ENCODE measurements at places on chromosomes 11 and 22.

DNA sequence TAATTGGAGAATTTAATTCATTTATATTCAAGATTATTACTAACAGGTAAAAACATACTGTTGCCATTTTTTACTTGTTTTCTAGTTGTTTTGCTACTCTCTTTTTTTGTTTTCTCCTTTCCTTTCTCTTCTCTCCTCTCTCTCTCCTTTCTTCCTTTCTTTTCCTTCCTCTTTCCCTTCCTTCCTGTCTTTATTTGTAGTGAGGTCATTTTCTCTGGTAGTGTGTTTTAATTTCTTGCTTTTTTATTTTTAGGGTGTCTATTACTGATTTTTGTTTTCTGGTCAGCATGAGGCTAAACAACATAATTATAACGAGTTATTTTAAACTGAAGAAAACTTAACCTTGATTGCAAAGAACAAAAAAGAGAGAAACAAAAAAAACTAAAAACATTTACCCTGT lies 112.4 kb upstream of the SERPIND1 start:
- no peak for DNase-seq
- no peak overlapping the region for H3K27ac ChIP-seq
- H3K4me1 ChIP-seq: no peaks in the 10 kb centered on the region
- no peaks in the 10 kb centered on the region for H3K27me3 ChIP-seq
- no peaks in the 10 kb centered on the region for H3K36me3 ChIP-seq

DNA sequence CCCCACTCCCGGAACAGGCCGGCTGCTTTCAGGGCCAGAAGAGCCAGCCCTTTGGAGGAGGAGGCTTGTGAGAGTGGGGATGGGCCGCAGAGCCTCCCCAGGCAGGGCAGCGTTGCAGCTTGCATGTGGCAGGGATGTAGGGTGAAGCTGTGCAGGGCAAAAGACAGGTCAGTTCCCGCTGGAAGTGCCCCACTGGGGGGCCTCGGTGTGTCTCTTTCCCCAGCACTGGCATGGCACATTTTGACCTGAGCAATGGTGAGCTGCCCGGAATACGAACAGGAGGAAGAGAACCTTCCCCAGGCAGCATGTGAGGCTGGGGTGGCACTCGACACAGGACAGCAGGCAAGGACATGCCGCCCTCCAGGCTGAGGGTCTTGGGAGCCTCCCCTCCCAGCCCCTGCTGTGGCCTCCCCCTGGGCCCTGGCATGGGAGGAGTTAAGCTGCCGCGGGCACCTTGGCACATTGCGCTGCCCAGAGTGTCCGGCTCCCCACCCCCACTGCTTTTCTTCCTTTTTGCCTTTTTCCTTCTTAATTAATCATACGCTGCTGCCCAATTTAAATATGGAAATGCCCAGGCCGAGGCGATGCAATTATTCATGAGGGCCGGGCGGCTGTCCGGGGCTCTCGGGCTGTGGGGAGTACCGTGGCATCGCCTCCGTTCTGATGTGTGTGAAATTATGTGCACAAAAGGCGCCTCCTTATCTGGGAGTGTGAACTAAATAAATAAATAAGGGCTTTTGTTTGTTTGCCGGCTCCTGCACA lies 76.0 kb upstream of the WNT7B start:
- DNase-seq: peak; percentile 51
- H3K27me3 ChIP-seq: no peaks in the 10 kb centered on the region
- H3K27ac ChIP-seq: peak overlapping the region; percentile 62
- H3K4me1 ChIP-seq: peaks cover 24% of the 10 kb centered on the region
- H3K4me3 ChIP-seq: peak overlapping the region; percentile 54
- no peaks in the 10 kb centered on the region for H3K36me3 ChIP-seq

GRCh38 chr11:106706355-106706754 lies 311.9 kb downstream of the GUCY1A2 start:
- peak; percentile 86 for DNase-seq
- H3K36me3 ChIP-seq: no peaks in the 10 kb centered on the region
- H3K27ac ChIP-seq: no peak overlapping the region
- H3K4me3 ChIP-seq: no peak overlapping the region
- H3K27me3 ChIP-seq: no peaks in the 10 kb centered on the region
- no peaks in the 10 kb centered on the region for H3K4me1 ChIP-seq

GRCh38 chr11:119377112-119377901 lies 4.2 kb downstream of the USP2 start:
- no peak overlapping the region for H3K4me3 ChIP-seq
- peaks cover 35% of the 10 kb centered on the region for H3K4me1 ChIP-seq
- no peaks in the 10 kb centered on the region for H3K27me3 ChIP-seq
- no peaks in the 10 kb centered on the region for H3K36me3 ChIP-seq

DNA sequence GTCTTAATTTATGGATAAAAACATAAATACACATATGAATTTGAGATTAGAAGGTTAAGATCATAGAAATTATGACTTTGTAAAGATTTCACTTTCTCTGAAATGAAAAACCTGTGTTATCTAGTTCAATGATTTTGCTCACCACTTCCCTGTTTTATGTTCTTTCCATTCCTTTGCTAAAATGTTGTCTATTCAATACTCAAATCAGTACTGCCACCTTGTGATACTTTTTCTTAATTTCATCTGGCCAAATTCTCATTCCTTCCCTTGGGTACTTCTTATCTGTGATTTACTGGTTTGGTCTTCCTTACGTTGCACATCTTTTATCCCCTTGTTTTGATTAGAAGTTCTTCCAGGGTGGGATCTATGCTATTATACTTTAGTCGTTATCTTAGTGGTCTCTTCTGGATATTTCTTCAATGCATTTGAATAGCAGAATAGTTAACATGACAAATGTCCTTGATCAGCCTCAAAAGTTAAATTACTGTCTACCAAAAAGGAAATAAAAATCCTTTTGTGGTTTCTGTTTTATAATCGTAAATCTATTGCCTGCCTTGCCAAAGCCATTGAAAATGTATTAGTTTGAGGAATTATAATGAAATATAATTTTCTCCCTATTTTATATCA lies 197.0 kb downstream of the PGR start:
- H3K27me3 ChIP-seq: no peaks in the 10 kb centered on the region
- H3K4me1 ChIP-seq: peaks cover 12% of the 10 kb centered on the region
- no peak overlapping the region for H3K4me3 ChIP-seq
- no peak overlapping the region for H3K27ac ChIP-seq
- peak; percentile 62 for DNase-seq

GRCh38 chr11:88521799-88522201 lies 184.3 kb upstream of the CTSC start:
- peaks cover 15% of the 10 kb centered on the region for H3K4me1 ChIP-seq
- no peak for DNase-seq
- H3K4me3 ChIP-seq: no peak overlapping the region
- H3K27me3 ChIP-seq: no peaks in the 10 kb centered on the region
- no peaks in the 10 kb centered on the region for H3K36me3 ChIP-seq
- H3K27ac ChIP-seq: no peak overlapping the region

- H3K27ac ChIP-seq: no peak overlapping the region
- H3K4me3 ChIP-seq: no peak overlapping the region
- no peaks in the 10 kb centered on the region for H3K36me3 ChIP-seq
- no peaks in the 10 kb centered on the region for H3K27me3 ChIP-seq
- peak; percentile 11 for DNase-seq
- H3K4me1 ChIP-seq: no peaks in the 10 kb centered on the region
Observed at GRCh38 chr22:22810018-22810427, 77.6 kb upstream of the IGLL5 start.
